Ammon's horn (tissue), 1 donor: ENCODE measurements at places on chromosomes 1 and 21.

- peak; percentile 32 for DNase-seq
Observed at GRCh38 chr21:35585155-35585554, 475.2 kb downstream of the SETD4 start.

DNA sequence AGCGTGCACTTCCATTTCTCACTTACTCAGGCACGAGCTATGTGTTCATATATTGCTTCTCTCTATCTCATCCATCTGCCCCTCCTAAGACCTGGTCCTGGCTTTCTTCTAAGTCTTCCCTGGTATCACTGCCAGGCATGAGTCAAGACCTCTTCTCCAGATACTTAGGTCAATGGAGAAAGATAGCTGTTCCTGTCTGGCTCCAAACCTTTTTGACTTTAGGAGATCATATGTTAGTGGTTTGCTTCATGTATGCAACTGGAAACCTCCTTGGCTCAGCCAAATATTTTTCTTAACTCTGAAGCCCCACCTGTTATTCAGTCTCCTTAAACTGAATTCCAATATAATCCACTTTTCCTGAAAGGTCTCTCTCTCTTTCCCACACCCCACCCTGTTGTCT lies 211.6 kb upstream of the PTBP2 start:
- no peak for DNase-seq

DNA sequence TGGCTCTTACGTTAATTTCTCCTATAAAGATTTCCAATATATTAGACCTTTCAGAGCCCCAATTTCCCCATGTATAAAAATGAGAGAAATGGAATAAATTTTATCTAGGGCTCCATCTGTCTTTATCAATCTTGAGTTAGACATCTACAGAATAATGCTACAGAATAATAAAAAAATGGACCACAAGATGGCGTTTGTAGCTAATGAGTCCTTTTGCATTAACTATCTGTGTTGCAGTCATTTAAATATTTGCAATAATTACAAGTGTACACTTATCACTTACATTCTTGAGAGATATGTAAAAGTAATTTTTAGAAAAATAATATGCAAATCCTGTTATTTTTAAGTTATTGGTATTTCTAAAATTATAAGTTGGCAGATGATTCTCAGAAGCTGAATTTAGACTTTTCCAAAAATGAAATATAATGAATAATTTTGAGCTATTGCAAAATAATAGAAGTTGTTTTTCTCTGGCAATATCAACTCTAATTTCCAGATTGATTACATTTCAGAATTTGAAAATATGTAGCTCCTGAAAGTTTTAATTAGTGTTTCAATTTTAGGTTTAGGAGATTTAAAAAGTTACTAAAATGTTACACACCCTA lies 87.7 kb downstream of the SNX7 start:
- peak; percentile 38 for DNase-seq

GRCh38 chr1:41537788-41538351 lies 53.4 kb upstream of the EDN2 start:
- DNase-seq, result no peak

DNA sequence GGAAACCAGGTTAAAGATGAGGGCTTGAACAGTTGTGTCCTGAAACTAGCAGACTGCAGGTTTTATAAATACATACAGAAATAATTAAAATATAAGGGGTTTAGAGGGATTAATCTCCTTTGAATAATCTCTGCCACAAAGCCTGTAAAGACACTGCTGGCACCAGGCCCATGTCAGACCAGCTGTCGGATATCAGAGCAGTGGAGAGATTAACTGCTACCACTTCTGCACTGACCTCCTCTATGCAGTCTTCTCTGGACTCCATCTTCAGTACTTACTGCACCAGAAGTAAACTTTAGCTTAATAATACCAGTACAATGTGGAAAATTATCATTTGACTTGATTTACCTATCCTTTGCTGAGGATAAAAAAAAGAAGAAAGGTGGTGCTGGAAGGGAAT lies 128.6 kb downstream of the LHX4 start:
- peak; percentile 39 for DNase-seq

DNA sequence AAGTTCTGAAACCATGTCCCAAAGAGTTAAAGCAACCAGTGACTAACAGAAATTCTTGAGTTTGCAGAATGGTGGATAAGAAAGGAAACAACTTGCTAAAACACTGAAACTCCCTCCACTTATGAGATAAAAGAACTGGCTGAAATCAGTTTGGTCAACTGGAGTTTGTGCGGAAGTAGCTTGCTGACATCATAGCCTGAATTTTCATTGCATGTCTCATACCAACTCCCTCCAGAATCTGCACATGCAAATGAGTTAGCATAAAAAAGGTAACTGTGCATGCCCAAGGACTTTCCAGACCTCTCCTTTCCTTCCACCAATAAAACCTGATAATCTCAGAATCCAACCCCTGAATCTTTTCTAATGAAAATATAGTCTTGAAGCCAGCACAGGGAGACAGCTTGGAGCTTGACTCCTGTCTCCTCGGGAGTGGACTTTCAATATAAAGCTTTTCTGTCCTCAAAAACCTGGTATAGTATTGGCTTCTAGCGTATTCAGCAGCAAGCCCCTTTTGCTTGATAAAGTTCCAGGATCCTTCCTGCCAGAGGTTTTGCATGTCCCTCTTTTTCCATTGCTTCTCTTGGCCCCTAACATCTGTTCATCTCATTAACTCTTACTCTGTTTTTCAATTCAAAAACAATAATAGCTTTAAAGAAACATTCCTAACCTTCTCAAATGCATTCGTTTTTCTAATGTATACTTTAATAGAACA lies 785.8 kb upstream of the ADGRL4 start:
- DNase-seq, result no peak
